Stimulated activated CD8-positive, alpha-beta memory T cell treated with anti-CD3 and anti-CD28 coated beads, Interleukin-12 subunit alpha, Interleukin-12 subunit beta, amount 100 ng/mL, for 4 hours (primary cell): ENCODE measurements at places on chromosomes 6 and 20.

GRCh38 chr6:1615151-1615852 is 5.6 kb downstream of the FOXC1 start:
- no peak for DNase-seq

DNA sequence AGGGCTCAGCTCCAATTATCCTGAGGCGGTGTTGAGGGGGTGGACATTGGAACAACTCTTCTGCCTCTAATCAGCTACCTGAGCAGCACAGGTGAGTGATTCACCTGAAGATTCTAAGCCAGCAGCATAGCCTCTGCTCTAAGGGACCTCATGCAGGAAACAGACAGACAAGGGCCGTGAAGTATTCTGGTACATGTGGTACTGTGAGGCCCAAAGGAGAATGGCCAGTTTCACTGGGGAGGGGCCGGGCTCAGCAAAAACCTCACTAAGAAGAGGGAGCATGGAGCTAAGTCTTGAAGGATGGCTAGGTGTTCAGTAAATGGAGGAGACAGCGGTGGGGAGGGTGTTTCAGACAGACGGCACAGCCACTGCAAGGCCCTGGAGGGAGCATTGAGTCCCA is 58.5 kb upstream of the CCDC167 start:
- no peak for DNase-seq

GRCh38 chr6:42028234-42029061 is 21.9 kb upstream of the TAF8 start:
- DNase-seq: no peak

- no peak for DNase-seq
These were observed 248.7 kb downstream of the ADGB start for GRCh38 chr6:146847426-146847825.

DNA sequence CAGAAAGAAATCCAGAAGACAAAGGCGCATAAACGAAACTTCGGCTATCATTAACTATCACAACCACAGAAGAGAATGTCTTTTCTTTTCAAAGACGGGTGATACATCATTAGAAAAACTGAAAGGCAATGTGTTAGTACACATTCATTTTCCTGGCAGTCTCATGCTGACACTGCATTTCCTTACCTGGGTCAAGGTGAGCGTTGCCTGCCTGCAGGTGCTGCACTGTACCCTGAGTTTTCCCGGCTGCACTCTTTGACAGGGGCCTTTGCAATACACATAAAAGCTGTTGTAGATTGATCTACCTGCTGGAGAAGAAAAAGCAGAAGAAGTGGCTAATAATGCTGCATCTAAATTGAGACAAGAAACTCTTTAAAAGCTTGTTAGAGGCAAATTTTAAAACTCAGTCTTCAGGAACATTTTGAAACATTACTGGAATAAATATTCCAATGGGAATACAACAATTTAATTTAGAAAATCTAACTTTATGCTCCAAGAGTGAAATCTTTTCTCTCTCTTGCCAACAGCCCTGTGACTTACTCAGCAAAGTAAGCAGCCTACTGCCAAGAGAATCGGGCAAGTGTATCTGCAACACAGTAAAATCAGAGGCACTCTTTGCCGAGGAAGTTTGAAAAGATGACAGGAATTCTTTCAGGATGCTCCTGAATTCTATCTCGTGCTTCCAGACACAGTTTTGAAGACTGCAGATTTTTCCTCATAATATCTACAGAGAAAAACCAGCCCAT is 526.4 kb downstream of the PRKN start:
- no peak for DNase-seq

DNA sequence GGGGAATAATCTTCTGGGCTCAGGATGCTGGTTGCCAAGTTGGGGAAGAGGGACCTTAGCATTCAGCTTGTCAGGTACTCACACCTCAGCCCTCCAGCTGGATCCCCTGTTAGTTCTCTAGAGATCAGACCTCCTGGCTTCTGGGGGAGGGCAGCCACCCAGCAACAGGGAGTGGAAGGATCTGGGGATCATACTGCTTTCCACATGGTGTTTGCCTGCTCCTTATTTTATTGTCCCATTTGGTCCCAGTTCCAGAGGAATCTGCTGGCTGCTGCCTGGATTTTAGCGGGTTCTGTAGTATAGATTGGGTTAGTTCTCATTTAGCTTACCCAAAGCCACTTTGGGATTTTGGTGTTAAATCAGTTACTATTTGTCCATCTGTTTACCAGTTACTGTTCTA is 29.3 kb downstream of the KAT14 start:
- DNase-seq: no peak

DNA sequence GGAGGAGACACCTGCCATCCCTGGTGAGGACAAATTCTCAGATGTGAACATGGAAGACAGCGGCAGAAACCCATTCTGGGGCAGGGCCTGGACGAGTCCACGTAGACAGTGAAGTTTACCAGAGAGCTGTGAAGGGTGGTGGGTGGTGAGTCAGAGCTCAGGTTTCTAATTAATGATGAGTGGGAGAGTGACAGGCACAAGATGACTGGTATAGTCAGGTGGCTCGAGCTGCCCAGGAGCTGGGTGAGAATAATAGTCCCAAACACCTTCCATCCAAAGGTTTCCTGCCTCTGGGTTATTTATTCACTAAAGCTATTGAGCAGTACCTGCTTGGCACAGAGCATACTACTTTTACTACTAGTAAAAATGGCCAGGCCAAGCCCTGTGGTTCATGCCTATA is 6.0 kb downstream of the TLDC2 start:
- DNase-seq: no peak

- DNase-seq: peak; percentile 40
These were observed 48.4 kb downstream of the CPXM1 start for GRCh38 chr20:2751878-2752566.

- no peak for DNase-seq
These were observed 3.5 kb downstream of the GNMT start for GRCh38 chr6:42963855-42964605.

- DNase-seq: no peak
These were observed 4.0 kb upstream of the TLDC2 start for GRCh38 chr20:36871640-36872570.

DNA sequence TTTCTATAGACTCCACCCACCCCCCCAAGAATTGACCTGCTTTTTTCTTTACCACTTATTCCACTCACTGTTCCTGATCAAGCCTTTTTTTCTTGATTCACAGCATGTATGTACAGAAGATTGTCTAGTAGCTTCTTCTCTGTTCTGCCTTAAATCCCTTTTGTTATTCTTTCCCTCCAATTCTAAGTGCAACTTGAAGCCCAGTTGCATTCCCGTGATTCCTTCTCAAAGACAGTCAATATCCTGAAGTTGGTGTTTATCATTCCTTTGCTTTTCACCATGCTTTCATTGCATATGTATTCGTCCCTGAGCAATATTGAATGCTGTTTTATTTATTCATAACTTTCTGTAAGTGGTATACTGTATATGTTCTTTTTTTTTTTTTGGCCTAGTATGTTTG is 21.0 kb downstream of the XRN2 start:
- no peak for DNase-seq

DNA sequence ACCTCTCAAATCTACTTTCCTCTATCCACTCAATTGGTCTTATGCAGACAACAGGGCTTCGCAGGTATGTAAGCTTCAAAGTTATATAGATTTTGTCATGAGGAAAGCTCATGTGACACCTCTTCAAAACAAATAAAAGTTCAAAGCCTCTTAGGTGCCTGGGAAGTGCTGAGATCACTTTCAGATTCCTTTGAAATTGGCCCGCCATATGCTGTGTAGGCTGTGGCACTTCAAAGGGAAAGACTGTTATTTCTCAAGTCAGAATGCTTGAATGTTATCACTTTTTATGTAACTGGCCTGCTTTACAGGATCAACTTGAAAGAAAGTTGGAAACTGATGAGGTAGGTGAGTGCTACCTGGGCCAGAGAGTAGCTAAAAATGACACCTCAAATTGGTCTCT is 67.1 kb upstream of the GFRAL start:
- no peak for DNase-seq
